ENCODE measurements at places on chromosomes 12 and 14.

DNA sequence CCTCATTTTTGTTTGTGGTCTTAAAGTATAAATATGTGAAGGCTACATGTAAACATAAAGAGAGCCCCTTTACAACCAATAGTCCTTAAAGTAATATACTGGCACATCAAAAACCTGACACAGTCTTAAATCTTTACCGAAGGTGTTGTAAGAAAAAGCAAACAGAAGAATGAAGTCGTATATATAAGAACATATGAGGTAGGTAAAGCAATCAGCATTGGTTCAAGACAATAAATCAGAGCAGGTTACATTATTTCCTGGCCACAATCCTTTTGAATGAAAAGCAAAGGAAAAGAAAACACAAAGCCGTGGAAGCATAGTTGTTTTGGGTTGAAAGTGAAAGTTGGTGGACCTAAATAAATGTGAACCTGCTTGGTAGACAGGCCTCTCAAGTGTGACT lies 183.7 kb upstream of the STXBP6 start:
- DNase-seq, result no peak

DNA sequence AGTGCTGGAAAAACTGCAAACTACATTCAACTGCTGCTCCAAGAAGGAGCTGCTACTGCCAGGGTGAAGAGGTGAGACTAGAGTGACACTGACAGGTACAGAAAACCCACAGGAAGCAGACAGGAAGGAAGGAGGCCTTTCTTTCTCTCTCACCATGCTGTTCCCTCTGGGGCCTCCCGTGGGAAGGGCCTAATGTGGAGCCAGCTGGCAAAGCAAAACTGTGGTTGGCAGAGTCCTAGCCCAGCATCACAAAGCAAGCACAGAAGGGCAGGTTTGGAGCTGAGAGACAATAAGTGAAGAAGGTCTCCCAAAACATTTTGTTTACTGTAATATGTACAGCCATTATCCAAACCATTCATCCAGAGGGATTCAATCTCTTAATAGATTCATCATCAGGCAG lies 122.5 kb upstream of the MAX start:
- DNase-seq, result no peak

DNA sequence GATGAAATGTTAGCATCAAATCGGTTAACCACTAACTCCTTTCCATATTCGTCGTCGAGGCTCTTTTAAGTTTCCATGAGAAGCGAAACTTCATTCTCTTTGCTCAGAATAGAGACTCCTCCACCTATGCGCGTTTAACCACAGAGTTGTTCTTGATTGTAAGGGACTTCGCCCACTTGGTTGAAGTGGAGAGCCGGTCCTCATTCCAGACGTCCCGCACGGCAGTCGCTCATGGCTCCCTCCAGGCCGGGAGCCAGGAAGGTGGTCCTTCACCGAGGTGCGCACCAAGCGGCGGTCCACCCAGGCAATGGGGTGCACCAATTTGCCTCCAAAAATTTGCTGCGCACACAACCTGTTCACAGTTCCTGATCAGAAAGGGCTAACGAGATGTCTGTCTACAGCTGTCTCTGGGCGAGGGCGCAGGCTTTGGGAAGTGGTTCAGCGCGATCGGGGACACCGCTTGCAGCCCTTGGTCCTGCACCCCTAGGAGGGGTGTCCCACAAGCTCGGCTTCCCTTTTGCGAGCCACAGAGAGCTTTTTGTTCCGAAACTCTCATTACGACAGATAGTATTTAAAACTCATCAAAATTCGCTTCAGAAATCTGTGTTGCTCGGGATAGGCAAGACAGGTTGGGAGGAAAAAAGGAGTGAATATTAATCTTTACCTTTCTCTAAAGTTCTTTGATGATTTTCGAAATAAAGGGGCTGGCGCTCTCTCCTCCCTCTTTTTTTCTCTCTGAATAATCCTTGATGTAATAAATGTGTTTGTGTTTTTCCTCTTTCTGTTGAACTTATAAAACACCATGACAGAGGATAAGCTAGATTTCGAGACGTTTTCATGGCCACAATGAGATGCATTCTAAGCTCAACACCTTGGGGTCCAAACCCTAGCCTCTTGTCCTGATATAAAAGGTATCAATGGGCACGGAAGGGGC lies 6.4 kb upstream of the ALX1 start:
- no peak for DNase-seq

DNA sequence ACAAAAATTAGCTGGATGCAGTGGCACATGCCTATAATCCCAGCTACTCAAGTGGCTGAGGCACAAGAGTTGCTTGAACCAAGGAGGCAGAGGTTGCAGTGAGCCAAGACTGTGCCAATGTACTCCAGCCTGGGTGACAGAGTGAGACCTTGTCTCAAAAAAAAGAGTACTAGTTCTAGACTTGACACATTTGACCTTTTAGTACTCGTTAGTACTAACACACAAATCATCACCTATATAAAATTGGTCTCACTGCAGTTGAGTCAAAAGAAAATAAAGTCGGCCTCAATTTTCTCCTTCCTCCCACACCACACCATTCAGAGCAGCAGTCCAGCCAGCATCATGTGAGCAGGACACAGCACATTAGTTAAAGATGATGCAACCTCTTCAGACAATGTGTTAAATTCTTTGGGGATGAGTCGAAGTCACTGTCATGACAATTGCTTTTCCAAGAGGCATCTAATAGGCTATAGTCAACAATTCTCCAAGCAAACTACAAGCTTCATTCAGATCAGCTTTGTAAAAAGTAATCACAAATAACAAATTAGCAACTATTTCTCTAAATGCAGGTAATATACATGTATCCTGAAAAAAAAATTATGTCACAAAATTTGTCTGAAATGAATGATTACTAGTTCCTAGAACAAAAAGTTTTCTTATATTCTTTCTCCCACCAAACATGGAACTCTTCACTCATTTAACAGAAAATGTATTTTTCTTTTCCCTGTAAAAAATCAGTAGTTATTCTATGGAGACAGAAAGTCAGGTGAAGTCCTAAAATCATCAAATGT lies 55.6 kb downstream of the CLIP1 start:
- DNase-seq, result peak; percentile 95

Measured in fibroblast of skin of back (primary cell).